ENCODE measurements at places on chromosomes 6 and 20.

DNA sequence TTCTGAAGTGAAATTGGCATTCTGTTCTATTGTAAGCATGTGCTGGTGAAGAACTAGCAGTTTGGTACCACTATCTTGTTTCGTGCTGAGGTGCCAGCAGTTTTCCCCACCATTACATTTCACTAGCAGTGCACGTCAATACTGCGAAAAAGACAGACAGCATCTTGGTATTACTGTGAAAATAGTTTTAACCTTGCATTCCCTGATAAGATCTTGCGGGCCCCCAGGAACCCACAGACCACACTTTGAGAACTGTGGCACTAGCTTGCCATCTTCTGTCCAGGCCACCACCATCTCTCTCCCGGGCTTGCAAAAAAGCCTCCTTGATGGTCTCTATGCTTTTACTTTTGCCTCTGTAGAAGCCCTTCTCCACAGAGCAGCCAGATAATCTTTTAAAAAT, 185.7 kb downstream of the BACH2 start:
- DNase-seq = no peak

DNA sequence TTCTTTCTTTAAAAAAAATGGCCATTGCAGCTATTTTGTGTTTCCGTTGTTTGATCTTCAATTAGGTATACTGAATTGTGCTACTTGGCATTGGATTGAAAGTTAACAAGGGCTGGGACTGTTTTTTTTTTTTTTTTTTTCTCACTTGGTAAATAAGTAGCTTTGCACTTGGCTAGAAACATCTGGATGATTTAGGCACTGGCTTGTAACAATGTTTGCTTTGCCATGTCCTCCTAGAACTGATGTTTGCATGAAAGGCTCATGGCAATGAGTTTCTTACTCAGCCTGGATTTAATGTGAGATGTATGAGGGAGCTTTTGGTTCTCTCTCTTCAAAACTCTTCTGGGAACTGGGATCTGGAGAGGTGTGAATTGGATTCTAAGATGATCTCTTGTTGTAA, 414.1 kb downstream of the CDH26 start:
- no peak for DNase-seq

- no peak for DNase-seq
Observed at GRCh38 chr6:139713424-139713823, 339.0 kb upstream of the CITED2 start.

GRCh38 chr6:132202574-132202973, 198.7 kb downstream of the MOXD1 start:
- no peak for DNase-seq

GRCh38 chr6:29131691-29132090, 23.8 kb downstream of the OR2J3 start:
- DNase-seq = no peak

DNA sequence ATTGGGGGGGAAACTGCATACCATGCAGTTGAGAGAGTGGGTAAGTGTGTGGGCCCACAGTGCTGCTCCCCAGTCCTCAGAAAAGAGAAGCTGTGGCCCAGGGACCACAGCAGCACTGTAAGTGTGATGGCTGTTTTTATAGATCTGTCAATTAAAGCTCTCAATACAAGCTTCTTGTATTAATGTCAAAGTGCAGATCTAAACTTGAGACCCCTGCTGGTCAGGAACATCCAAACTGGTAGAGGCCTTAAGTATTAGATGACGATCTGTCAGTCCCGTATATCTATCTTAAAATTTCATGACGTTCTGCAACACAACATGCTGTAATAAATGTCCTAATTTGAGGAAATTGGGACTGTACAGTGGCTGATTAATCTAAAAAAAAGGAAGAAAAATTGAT, 74.8 kb downstream of the TULP4 start:
- no peak for DNase-seq

GRCh38 chr6:98636941-98637340, 197.4 kb upstream of the POU3F2 start:
- no peak for DNase-seq

DNA sequence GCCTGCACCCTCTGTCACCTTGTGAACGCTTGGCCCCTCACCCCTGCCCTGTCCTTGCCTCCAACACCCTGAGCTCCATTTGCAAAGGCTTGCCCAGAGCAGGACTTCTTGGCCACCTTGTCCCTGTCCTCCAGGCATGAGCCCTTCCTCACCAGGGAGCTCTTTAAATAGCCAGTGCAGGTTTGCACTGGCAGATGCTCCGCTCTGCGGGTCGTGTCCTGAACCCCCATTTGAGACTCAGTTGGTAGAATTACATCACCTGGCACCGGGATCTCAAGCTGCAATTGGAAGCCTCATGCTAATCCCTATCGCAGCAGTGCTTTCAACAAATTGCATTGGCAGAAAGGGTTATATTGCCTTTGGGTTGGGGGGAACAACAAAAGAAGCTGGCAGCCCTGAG, 85.9 kb downstream of the TRMT6 start:
- DNase-seq = no peak

GRCh38 chr6:143867236-143867635, 3.0 kb downstream of the ZC2HC1B start:
- no peak for DNase-seq

All from HS-27A (cell line).